Activated B cell treated with CpG ODN at 0.5 μM for 24 hours (primary cell): ENCODE measurements at places on chromosomes 13 and 19. TPM values are rescaled to one million over a fixed set of nuclear protein-coding genes. Genes with fewer than 3 reads are reported as not detected.

SLC27A1 gene
- 4.3 and 4.6 TPM in 2 replicates for total RNA-seq

IL11 gene
- total RNA-seq = not detected in 2 replicates

FAM83E gene
- total RNA-seq = 3.5 and 5.6 TPM in 2 replicates

C19orf25 gene
- 42.8 and 55.7 TPM in 2 replicates for total RNA-seq

KDM4B gene
- total RNA-seq = 76.4 and 88.9 TPM in 2 replicates

FGF21 gene
- not detected in 2 replicates for total RNA-seq

EPS8L1 gene
- total RNA-seq = 0.38 and 1.0 TPM in 2 replicates

- no peak for DNase-seq
Observed at GRCh38 chr13:109110159-109110558, 480.7 kb downstream of the MYO16 start.

GRCh38 chr13:33312150-33312860 lies 26.8 kb upstream of the STARD13 start:
- DNase-seq = no peak

DNA sequence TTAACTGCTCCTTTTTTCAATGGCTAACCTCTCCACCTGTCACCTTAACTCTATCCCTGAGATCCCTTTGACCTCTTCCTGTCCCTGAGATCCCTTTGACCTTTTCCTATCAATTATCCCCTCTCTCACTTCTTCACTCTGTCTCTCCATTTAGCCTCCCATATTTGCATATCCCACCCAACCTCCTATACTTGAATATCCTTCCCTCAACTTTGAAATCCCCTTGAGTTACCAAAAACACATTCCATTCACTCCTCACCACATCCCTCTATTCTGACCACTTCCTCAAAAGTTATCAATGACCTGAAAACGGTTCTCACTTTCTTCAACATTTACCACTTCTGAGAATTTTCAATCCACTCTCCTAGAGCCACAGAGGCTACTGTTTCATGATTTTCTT lies 3.0 kb downstream of the MYCBP2 start:
- DNase-seq = no peak

DNA sequence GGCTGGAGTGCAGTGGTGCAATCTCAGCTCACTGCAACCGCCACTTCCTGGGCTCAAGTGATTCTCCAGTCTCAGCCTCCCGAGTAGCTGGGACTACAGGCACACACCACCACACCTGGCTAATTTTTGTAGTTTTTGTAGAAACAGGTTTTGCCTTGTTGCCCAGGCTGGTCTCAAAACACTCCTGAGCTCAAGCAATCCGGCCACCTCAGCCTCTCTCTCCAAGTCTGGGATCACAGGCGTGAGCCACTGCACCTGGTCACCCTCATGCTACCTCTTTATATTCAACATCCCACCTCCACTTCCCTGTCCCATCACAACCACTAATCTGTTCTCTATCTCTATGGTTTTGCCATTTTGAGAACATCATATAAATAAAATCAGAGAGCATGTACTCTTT lies 155.7 kb downstream of the PTPRS start:
- DNase-seq = no peak

- DNase-seq = no peak
Observed at GRCh38 chr19:1290703-1291651, 5.3 kb downstream of the EFNA2 start.

DNA sequence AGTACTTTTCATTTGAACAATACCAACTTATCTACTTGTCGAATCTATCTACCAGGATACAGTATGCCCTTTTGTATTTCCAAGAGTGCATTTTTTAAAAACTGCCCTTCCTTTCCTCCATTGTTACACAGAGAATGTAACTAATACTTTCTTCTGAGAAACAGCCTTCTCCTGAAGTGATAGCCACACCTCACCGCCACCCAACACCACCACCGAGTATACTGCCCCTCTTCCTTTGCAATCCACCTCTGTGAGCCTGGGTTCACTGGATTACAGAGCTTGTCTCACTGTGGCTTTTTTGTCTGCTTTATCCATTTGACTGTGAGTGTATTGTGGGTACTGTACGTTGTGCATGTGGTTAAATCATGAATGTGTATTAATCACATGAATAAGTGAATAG lies 305.4 kb downstream of the KLF12 start:
- DNase-seq = no peak

DNA sequence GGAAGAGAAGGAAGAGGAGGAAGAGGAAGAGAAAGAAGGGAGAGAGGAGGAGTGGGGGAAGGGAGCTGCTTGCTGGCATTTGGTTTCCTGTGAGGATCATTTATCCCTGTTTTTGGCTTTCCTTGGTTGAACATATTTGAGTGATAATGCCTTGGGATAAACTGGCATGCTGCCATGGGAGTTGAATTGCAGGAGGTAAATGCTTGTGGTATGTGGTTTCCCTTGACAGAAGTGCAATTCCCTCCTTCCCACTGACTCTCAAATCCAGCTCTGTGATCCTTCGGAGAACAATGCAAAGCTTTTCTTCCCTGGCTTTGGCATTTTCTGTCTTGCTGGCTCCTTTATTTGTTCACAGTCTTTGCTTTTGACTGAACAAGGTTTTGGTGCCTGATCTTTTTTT lies 27.2 kb upstream of the CBY2 start:
- no peak for DNase-seq

DNA sequence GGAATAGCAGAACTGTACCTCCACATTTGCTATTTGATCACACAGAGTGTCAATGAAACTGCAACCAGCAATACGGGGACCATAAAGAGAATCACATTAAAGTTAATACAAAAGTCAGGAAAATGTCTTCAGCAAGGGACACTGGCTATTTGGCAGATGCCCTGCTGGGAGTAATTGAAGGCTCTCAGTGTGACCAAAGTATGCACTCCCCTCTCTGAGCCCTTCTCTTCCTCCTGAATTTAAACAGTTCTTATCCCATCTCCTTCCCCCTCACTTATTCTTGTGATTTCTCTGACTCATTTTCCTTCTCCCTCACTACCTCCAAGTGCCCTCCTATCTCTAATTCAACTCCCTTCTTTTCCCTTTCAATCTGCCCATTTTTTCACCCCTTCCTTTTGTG lies 117.7 kb downstream of the ENOX1 start:
- DNase-seq = no peak

DNA sequence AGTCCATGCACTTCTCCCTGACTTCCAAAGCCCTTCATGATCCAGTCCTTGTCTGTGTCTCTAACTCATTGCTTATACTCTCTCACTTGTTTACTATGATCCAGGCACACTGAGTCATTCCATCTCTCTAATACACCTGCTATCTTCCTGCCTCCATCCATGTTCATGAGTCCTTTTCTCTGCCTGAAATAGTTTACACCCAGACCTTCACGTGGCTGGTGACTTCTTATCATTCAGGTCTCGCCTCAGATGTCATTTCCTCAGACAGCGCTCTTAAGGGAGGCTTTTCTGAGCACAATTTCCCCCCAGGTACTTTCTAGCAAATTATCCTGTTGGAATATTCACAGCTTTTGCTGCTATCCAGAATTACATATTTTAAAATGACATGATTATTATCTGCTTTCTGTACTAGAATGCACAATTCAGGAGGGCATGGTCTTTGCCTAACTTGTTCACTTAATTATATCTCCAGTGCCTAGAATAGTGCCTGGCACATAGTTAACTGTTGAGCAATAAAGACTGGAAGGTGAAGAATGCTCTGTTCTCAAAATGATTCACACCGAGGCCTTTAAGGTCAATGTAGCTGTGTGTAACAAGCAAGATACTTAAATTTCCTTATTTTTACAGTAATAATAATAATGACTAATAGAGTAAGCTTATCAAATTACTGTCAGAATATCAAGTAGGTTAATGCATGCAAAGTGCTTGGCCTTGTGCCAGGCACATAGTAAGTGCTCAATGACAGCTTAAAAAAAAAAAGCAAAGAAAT lies 183.7 kb upstream of the SPRY2 start:
- no peak for DNase-seq

DNA sequence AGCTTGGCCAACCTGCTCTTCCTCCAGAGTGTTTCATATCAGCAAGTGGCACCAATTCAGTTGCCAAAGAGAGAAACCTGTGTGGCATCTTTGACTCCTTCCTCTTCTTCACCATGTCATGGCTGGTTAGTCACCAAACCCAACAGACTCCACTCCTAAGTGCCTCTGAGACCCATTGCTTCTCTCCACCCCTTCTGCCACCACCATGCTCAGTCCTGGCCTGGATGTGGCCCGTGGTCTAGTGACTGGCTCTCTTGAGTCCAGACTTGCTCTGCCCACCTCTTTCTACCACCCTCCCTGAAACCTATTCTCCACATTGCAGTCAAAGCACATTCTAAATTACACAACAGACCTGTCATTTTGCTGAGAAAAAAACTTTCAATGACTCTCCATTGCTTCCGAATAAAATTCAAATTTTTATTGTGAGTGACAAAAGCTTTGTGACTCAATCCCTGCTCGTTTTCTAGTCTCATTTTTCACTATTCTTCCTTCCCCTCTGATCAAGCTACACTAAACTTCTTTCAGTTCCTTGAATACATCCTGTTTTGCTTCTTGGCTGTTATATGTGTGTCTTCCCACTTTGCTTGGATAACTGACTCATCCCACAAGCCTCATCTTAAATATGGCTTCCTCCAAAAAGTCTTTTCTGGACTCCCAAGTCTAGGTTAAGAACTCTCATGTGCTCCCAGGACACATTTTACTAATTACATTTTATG lies 12.0 kb upstream of the TNFSF11 start:
- DNase-seq = no peak

DNA sequence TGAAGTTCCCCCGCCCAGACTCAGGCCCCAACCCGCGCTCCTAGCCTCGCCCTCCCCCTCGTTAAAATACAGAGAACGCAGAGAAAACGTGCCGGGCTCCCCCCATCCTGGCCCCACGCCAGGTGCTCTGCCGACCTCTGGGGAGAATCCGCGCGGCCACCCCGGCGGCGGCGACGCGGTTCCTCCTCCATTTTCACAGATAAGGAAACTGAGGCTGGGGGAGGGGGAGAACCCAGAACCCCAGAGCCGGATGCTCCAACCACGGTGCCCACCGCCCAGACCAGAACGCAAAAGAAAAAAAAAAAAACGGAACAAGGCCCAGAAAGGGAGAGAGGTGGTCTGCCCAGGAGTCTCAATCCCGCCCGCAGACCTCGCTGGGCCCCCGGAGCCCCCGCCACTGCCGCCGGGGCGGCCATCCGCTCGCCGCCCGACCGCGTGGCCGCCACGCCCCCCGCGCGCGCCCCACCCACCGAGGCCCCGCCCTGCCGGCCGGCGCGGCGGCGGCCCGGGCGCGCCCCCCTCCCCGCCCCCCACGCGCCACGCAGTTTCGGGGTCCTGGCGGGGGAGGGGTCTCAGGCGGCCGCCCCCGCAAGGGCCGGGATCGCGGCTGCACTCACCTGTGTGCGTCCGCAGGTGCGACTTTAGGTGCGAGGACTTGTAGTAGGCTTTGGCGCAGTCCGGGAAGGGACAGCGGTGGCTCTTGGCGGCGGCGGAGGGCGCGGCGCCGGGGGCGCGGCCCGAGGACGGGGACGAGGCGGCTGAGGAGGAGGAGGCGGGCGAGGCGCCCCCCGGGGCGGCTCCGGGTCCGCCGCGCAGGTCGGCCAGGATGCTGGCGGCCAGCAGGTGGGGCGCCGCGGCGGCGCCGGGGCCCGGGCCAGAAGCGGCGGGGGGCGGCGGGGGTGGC lies 703 bp downstream of the KLF16 start:
- peak; percentile 71 for DNase-seq

DNA sequence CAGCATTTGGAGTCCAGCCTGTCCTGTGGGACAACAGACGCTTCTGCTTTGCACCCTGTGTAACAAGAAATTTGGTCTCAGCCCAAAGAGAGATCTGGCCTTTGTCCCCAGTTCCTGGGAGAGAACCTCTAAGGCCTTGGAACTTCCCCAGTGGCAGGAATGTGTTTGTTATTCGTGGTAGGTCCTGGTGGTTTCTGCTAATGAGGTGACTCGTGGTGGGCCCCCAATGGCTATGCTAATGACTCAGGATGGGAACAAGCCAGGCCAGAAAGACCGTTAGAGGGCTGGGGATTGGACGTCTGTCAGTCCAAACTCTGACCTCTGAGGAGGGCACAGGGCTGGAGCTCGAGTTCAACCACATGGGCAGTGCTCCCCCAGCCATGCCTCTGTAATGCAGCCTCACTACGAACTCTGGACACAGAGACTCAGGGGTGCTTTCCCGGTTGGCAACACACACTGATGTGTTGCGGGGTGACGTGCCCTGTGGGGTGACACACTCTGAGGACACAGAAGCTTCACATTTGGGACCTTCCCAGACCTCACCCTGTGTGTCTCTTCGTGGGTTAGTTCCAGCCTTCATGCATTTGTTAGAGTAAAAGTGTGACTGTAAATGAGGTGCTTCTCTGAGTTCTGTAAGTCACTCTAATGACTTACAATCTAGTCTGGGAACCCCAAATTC lies 38.9 kb downstream of the TEX29 start:
- DNase-seq = no peak

- DNase-seq = no peak
Observed at GRCh38 chr13:113232208-113233003, 23.0 kb downstream of the CUL4A start.

DNA sequence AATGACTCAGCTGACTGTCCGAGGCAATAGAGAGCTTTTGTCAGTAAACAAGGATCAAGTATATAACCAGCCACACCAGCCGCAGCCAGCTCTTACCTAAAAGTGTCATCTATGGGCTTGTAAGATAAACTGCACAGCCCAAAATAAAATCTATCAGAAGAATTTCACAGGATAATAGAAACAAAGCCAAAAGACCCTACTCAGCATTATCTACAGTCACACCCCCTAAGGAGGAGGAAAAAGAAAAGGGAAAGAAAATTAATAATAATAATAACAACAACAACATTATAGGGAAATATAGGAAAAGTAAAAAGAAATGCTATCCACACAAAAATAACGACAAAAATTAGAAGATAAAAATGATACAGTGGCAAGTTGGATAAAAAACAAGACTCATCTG lies 1883.8 kb downstream of the OLFM4 start:
- no peak for DNase-seq

- no peak for DNase-seq
Observed at GRCh38 chr13:113622791-113623490, 35.1 kb downstream of the ATP4B start.

DNA sequence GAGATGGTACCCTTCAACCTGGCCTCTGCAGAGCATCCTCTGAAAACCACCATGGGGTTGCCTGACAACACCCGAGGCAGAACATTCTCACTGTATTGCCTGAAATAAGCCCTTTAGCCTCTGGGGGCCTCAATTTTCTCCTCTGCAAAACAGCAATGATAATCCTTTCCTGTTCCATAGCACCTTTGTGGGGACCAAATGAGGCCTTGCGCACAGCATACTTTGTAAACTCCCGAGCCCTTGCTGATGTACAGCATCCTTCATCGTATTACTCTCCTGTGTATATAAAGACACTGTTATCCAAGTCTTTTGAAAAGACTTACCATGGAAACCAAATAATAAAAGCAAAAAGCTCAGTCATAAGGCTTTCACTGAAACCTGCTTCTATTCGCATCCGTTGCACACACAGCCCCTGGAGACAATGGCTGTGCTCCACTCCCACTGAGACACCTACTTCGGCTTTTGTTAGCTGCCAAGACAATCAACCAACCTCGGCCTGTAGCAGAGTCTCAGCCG lies 276.0 kb downstream of the FOXO1 start:
- DNase-seq = no peak

DNA sequence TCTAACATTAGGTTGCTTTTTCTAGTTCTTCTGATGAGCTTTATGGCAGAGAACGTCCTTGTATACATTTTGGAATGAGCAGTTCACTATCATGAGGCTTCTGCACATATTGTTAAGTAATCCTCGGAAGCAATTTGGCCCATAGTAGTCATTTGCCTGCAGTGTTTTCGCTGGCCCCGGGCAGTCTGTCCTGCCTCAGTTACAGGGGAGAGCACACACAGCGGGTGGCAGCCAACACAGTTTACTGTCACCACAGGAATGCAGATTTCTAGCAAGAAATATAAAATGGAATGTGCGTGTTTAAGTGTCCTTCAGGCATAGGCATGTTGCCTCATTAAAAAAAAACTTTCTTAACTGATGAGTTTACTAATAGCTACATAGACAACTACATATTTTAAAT lies 71.5 kb upstream of the GJB6 start:
- no peak for DNase-seq
